ENCODE measurements at places on chromosomes 7 and 10. TPM values are rescaled to one million over a fixed set of nuclear protein-coding genes. Genes with fewer than 3 reads are reported as not detected.

- H3K4me1 ChIP-seq = no peaks in the 10 kb centered on the region
- no peak for DNase-seq
- H3K4me3 ChIP-seq = no peak overlapping the region
- H3K27ac ChIP-seq = no peak overlapping the region
Observed at GRCh38 chr7:115047958-115048720, 126.2 kb downstream of the MDFIC start.

- H3K27me3 ChIP-seq = no peaks in the 10 kb centered on the region
- H3K4me3 ChIP-seq = no peak overlapping the region
- DNase-seq = no peak
- H3K36me3 ChIP-seq = no peaks in the 10 kb centered on the region
- H3K27ac ChIP-seq = no peak overlapping the region
Observed at GRCh38 chr10:110103921-110104461, 96.2 kb downstream of the ADD3 start.

DNA sequence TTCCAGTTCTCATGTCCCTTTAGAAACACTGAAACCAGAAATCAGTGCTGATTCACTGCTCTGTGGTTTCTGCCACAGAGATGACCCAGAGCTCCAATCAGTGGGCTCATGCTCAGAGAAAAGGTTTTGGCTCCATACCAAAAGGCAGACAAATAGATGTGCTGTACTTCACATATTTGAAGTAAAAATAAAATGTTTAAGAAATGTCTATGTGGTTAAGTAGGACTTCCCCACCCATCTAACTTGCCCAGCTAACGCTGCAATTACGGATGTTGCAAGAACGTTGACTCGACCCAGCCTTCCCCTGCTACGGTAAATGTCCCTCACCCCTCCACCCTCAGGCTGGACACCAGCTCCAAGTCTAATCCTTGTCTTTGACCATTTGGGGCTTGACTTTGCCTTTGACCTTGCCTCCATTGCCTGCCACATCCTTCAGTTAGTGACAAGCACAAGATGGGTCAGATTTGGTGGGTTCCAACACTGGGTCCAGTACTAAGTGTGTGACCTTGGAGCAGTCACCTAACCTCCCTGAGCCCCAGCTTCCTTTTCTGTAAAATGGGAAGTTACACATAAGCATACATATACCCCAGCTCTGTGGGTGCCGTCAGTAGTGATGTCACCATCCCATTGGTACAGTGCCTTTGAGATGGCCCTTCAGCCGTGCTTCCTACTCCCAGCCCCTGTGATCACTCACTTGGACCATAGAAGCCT, 95.8 kb downstream of the CHST15 start:
- no peak overlapping the region for H3K4me3 ChIP-seq
- peaks cover 13% of the 10 kb centered on the region for H3K4me1 ChIP-seq
- no peaks in the 10 kb centered on the region for H3K36me3 ChIP-seq
- peaks cover 16% of the 10 kb centered on the region for H3K27me3 ChIP-seq
- no peak for DNase-seq

GRCh38 chr10:43955978-43956377, 307.3 kb upstream of the ZNF32 start:
- H3K27me3 ChIP-seq = peaks cover 5% of the 10 kb centered on the region
- no peak overlapping the region for H3K4me3 ChIP-seq
- no peaks in the 10 kb centered on the region for H3K36me3 ChIP-seq
- DNase-seq = no peak
- no peak overlapping the region for H3K27ac ChIP-seq
- no peaks in the 10 kb centered on the region for H3K4me1 ChIP-seq

- peaks cover 3% of the 10 kb centered on the region for H3K4me1 ChIP-seq
- DNase-seq = no peak
- no peak overlapping the region for H3K27ac ChIP-seq
- no peaks in the 10 kb centered on the region for H3K36me3 ChIP-seq
- no peak overlapping the region for H3K4me3 ChIP-seq
Observed at GRCh38 chr7:43698460-43699255, 30.7 kb downstream of the COA1 start.

Gene HSPA12A
- total RNA-seq = 13.8 TPM

Gene LHFPL3
- total RNA-seq = not detected

Gene GSDME
- 3.6 TPM for total RNA-seq

Gene ELMO1
- 14.7 TPM for total RNA-seq

Gene GSTO1
- total RNA-seq = 194 TPM

Gene TEX47
- total RNA-seq = not detected

Gene EBLN1
- total RNA-seq = not detected

All from heart left ventricle (tissue), 16 donors.